ENCODE measurements at places on chromosomes 7 and 10. TPM values are rescaled to one million over a fixed set of nuclear protein-coding genes. Genes with fewer than 3 reads are reported as not detected.
A peak's percentile ranks its signal among the peaks of the same experiment; 100 is the strongest.

Gene ITGA8
- total RNA-seq = 885 TPM

- H3K27me3 ChIP-seq = no peaks in the 10 kb centered on the region
- H3K4me3 ChIP-seq = no peak overlapping the region
- H3K4me1 ChIP-seq = no peaks in the 10 kb centered on the region
- no peak for DNase-seq
- H3K27ac ChIP-seq = no peak overlapping the region
- no peaks in the 10 kb centered on the region for H3K36me3 ChIP-seq
Measured at GRCh38 chr7:143395187-143396149, 13.2 kb downstream of the EPHA1 start.

GRCh38 chr10:97713339-97713825 lies at the start of gene MARVELD1:
Gene MARVELD1, plus strand, starts transcription at chr10:97713730. Its CDS starts 147 bp downstream, at chr10:97713877.
- H3K4me3 ChIP-seq = peak within 1 kb of the TSS; percentile 24
- peaks cover 2% of the 10 kb centered on the region for H3K36me3 ChIP-seq
- H3K27me3 ChIP-seq = no peaks in the 10 kb centered on the region
- peak within 1 kb of the TSS; percentile 87 for H3K27ac ChIP-seq
- peaks cover 3% of the 10 kb centered on the region for H3K4me1 ChIP-seq

GRCh38 chr7:81280531-81280930 lies 361.7 kb upstream of the SEMA3C start:
- H3K4me3 ChIP-seq = no peak overlapping the region
- H3K27me3 ChIP-seq = no peaks in the 10 kb centered on the region
- no peak overlapping the region for H3K27ac ChIP-seq
- no peaks in the 10 kb centered on the region for H3K4me1 ChIP-seq
- no peaks in the 10 kb centered on the region for H3K36me3 ChIP-seq

All from aorta (tissue), 5 donors.